Amniotic epithelial cell (primary cell): ENCODE measurements at places on chromosomes 16 and 17.

DNA sequence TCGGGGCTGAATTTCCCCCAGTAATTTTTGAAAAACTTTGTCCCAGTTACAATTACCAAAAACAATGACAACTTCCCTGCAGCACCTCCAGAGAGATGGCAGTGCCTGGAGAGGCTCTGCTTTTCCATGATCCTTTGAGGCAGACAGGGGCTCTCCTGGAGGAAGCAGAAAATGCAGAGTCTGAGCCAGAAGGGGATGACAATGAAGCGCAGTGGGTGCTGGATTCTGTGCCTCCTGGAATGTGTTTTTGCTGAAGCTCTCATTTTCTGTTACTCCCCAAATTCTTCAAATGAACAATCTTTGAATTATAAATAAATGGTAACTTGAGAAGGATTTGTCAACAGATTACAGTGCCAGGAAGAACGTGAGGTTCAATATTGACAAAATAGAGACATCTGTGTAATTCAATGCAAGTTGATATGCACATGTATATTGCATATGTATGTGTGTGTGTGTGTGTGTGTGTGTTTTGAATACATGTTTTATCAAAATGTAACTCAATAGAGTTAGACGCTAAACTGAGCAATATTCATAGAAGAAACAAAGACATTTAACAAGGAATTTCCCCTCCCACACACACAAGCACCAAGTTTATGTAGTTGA, 9.7 kb upstream of the RUSF1 start:
- DNase-seq, result no peak

GRCh38 chr16:69376393-69377059, 9.3 kb downstream of the TERF2 start:
- DNase-seq, result no peak

GRCh38 chr17:38914741-38915638, 10.4 kb upstream of the LASP1NB start:
- DNase-seq, result no peak

DNA sequence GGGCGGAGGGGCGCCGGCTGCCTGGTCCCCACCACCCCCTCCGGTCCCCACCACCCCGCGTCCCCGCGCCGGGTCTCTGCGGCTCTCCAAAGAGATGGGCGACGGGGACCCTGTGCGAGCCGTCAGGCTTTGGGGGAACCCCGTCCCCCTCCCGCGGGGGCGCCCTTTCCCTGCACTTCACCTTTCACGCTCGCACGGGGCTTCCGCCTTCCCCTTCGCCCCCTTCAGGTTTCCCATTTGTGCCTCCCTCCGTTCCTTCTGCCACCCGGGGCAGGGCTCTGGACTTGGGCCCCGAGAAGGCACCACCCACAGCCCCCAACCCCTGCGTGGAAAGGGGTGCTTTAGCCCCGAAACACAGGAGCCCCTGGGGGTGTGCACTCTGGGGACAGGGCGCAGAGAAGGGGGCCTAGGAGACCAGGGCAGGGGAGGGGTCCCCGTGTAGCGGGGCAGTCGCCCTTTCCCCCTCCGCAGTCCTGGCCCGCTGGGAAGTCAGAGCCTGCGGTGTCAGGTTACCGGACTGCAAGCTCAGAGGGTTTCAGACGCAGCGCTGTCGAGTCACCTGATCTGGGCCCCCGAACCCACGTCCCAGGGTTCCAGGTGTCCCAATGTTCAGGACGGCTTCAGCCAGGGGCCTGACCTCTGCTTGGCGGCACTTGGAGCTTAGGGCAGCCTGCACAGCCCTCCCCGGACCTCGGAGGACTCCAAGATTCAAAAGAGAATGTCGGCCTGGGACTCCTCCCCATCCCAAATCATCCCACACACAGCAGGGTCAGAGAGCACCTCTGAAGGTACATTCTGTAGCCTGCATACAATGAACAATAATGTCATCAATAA, 6.7 kb upstream of the CCDC92B start:
- no peak for DNase-seq

GRCh38 chr17:80461528-80462160, 14.8 kb downstream of the NPTX1 start:
- DNase-seq, result no peak

GRCh38 chr16:61653544-61653943, 382.7 kb downstream of the CDH8 start:
- DNase-seq, result no peak
